ENCODE measurements at places on chromosomes 1 and 21.

- DNase-seq, result no peak
These were observed 8.0 kb downstream of the PIGP start for GRCh38 chr21:37064841-37065240.

DNA sequence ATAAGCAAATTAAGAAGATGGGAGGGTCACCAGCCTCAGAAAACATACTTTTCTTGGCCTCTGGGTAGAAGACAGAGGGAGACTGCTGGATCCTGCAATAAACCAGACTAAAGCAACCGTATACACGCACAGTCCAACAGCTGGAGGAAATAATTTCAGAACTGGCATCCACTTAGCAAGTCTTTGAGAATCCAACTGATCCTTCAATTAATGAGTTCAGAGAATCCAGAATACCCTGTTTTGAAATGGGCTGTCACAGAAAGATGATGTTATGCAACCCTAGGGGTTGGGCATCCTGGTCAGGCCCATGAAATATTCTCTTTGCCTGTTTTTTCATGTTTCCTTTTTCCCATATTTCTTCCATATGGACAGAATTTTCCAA lies 134.0 kb upstream of the MAGI3 start:
- no peak for DNase-seq

GRCh38 chr1:172002725-172003345 lies 161.5 kb downstream of the DNM3 start:
- no peak for DNase-seq

- DNase-seq, result no peak
These were observed 4.8 kb downstream of the TTLL7 start for GRCh38 chr1:83994111-83994510.

DNA sequence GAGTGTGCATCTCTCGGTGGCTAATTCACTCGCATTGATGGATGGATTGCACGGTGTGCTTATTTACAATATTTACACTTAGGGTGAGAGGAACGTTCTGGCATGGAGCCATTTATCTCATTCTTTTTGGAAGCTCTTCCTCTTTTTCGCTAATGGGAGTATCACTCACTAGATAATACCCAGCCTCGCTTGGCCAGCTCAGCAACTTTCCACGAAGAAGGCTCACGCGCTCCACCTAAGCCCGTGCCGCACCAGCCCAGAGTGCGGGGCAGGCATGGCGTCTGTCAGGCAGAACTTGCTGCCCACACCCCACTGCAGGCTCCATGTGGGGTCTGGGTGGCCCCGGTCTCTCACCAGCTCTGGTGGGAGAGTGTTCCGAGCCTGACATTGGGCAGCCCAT lies 484.9 kb downstream of the NPHP4 start:
- no peak for DNase-seq

GRCh38 chr1:63886340-63886739 lies 112.5 kb downstream of the ROR1 start:
- DNase-seq, result no peak

GRCh38 chr1:198268784-198269645 lies 112.2 kb downstream of the NEK7 start:
- DNase-seq, result no peak

DNA sequence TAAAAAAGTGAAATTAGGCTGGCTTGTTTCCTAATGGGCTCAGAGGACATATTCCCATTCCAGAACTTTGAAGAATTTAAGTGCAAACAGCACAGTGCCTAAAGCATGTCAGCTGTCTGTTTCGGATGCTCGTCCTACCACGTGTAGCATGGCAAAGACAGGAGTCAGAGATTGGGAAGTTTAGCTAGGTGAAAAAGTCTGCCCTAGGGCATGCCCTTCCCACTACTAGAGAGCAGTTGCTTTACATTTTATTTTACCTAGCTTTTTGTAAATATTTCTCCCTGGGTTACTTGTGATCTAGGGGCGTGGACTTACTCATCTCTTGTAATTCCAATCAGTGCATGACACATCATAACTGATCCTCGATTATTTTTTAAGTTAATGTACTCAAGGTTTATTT lies 111.1 kb downstream of the LMO4 start:
- DNase-seq, result no peak

GRCh38 chr1:53408755-53409129 lies 50.5 kb upstream of the DMRTB1 start:
- no peak for DNase-seq

DNA sequence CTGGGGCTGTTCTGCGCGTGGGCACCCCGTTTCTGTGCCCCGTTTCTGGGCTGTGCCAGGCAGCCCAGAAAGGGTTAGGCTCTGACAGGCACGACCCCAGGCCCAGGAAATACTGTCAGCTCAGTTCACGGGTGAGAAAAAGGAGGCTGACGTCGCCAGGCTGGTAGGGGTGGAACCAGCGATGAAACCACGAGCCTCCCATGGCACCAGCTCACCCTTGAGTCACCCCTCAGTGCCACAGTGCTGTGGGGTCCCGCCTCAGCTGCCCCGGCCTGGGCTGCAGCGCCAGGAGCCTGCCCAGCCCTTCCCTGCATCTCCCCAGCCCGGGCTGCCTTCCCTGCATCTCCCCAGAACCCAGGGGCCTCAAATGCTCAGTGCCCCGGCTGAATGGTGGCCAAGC lies 11.5 kb downstream of the MEGF6 start:
- DNase-seq, result no peak

GRCh38 chr1:9907441-9907840 lies 2.6 kb downstream of the CTNNBIP1 start:
- DNase-seq, result no peak

DNA sequence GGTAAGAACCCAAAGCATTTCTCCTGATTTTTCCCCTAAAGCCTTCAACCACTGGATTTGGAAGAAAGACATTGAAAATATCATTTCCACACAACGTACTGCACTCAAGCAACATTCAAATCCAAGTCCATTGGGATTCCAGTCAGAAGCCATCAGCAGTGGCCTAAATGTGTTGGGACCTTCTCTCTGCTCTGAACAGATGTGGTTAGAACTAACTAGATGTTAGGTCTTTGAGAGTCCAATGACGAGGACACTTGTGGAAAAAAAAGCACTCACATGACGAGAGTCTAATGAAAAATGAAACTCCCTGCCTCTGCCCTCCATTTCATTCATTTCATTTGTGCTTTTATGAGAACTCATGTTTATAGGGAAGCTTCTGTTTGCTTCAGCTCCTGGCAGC lies 382.3 kb downstream of the SIPA1L2 start:
- DNase-seq, result no peak

- DNase-seq, result no peak
These were observed 89.4 kb downstream of the SDCCAG8 start for GRCh38 chr1:243345205-243345604.

DNA sequence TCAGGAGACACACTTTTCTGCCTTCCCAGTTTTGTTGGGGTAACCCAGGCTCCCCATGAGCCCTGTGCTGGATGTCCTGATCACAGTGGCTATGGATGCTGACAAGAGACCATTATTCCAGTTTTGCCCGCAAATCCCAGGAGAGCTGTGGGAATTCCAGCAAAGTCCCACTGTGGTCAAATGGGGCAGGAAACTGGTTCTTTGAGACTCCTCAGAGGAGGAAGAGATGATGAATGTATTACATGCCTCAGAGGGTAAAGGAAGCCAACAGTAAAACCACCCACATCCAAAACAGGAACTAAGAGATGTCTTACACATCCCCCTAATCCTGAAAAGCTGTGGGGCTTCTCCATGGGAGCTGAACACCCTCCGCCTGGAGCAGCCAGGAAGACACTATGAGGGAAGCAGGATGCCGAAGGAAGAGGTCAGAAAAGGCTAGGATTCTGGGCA lies 12.8 kb upstream of the MPZL1 start:
- no peak for DNase-seq

- DNase-seq, result peak; percentile 98
These were observed at the start of gene POFUT2 for GRCh38 chr21:45287438-45288391. POFUT2 (minus strand) TSS chr21:45287895; CDS start chr21:45287871, 24 bp downstream.

DNA sequence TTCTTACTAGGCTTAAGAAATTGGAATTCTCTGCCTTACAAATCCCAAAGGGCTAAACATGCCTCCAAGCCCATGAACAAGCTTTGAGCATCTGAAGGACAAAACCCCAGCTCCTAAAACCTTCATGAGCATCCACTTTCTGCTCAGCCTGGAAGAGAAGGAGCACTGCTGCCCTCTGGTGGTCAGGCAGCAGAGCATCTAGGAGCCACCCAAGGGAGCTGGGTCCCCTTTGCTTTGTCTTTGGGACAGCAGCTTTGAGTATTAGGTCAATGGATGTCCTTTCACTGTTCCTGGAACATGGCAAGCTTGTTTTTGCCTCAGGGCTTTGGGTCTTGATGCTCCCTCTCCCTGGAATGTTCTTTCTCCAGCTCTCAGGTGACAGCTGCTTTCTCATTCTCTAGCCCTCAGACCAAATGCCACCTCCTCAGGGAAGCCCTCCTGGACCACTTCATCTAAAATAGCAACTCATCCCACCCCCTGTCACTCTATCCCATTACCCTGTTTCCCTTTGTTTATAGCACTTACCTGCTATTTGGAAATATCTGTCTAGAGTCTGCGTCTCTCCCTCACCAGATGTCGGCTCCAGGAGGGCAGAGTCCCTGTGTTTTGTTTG lies 25.7 kb downstream of the RAB7B start:
- peak; percentile 40 for DNase-seq

DNA sequence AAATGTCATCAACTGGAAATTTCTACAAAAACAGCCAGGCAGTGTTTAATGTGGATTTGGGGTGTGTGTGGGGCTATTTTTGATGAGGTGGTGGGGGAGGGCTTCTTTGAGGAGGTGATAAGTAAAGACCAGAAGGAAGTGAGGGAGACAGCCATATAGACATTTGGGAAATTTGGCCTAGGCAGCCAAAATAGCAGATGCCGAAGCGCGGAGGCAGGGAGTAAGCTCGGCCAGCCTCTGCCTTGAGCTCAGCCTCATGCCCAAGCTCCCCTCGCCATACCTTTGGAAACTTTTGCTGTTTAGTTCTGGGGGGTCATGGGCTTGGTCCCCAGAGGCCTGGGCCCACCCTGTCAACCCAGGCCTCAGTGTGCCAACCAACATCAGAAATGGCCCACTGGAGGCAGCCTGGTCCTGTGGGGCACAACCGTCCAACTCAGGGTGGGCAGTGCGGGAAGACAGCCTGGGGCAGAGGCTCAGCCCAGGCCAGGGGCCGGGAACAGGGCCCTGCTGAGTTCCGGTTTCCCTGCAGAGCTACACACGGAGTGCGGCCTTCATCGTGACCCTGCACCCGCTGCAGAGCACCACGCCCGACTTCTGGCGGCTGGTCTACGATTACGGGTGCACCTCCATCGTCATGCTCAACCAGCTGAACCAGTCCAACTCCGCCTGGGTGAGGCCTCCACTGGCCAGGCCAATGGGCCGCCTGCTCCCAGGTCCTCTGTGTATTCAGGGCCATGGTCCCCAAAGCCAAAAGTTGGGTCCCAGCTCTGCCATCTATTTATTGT lies 84.0 kb downstream of the PTPRU start:
- DNase-seq, result no peak

GRCh38 chr1:162840250-162840839 lies 20.6 kb downstream of the CCDC190 start:
- DNase-seq, result no peak

DNA sequence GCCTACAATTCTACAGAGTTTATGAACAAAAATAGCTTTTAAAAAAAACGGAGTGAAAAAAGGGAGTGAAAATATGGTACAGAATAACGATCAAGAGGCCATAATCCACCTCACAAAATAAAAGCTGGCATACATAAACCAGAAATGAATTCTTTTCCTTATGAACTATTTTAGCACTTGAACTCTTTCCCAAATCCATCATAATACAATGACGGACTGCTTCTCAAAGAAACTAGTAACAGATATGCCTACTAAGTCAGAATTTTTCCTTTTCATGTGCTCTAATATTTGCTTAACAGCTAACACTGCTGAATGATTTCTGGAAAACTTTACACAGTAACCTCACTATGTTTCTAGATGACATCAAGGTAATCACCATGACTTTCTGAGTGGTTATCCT lies 144.0 kb downstream of the EIF4G3 start:
- no peak for DNase-seq

GRCh38 chr1:14693949-14694348 lies 95.5 kb downstream of the KAZN start:
- DNase-seq, result no peak

DNA sequence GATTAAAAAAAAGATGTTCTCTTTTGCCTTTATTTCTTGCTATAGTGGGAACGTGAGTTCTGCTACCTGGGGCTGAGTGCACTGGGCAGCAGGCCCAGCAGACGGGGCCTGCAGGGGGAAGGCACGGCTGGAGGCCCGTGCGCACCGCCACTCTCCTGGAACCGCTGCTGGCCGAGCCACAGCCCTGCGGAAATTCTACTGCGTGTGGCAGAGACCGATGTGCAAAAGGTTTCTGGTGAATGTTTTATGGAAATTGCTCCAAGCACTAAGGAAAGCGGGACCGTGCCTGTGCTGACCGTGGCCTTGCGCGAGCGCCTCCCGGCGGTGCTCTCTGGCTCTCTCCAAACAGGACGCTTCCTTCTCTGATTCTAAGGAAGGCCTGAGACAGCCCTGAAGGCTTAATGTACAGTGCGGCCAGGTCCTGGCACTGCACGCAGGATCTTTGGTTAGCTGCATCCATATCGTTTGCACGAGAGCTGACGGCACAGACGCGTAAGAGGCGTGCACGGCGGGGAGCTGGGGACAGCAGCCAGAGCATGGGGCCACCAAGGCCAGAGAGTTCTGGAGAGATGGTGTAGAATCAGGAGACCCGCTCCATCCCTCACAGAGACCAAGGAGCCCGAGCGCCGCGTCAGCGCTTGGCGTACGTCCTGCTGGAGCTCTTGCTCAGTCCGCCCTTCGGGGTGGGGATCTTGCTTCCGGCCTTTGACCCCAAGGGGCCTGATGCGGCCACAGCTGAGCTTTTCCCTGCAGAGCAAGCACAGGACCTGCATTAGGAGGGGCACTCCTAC lies 18.7 kb upstream of the LRRC47 start:
- no peak for DNase-seq

DNA sequence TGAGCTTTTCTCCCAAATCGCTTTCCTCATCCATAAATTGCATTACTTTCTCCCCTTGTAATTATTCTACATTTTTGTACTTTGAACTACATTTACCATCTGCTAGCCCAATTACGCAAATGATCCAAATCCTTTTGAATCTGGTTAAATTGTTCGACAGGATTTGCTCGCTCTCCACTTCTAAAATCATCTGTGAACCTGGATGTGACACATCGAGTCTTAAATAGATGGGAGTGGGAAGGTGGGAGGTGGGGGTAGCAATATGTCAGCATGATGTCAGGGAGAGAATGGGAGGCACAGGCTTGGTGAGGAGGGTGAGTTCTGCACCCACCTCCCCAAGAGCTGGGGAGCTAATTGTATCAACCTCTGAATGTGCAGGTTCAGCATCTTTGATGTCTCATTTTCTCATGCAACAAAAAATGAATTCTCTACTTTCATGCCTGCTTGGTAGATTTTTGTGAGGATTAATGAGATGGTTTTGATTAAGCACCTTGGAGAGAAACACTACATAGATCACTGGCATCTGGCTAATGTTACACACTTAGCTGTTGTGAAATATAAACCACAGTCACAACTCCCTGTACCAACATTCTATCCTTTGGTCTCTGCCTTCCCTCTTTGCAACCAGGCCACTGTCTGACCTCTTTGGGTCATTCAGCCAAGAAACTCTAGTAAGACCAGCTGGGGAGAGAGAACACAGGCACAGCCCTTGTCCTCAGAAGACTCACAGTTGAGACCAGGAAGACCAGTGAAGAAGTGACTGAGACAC lies 165.1 kb downstream of the DAB1 start:
- no peak for DNase-seq

GRCh38 chr1:53378061-53378460 lies 50.2 kb upstream of the LRP8 start:
- no peak for DNase-seq

GRCh38 chr1:192476802-192477298 lies 98.7 kb upstream of the RGS1 start:
- no peak for DNase-seq

GRCh38 chr1:168653567-168653966 lies 75.4 kb downstream of the DPT start:
- DNase-seq, result no peak

All from activated CD8-positive, alpha-beta memory T cell treated with anti-CD3 and anti-CD28 coated beads for 4 hours (primary cell).